Fibroblast of skin of right quadriceps (primary cell): ENCODE measurements at places on chromosomes 7 and 10.

- DNase-seq, result peak; percentile 78
These were observed 13.2 kb downstream of the NUDCD3 start for GRCh38 chr7:44477063-44477830.

DNA sequence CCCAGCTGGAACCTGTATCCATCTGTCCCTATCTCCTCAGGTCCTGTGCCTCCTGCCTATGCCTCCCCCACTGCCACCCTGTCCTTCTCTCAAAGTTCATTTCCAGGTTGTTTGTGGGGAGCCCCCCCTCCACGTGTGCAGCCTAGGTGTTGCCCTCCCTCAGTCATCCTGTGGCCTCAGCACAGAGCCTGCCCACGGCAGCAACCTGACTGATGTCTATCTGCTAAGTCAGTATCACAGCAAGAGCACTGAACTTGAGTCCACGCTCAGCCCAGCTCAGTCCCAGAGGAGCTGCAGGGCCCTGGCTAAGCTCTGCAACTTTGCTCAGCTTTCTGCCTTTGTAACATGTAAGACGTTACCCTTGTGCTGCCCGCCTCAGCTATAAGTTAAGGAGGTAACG lies 28.7 kb downstream of the FAM53B start:
- DNase-seq, result no peak

- DNase-seq, result no peak
These were observed 165.2 kb upstream of the PITRM1 start for GRCh38 chr10:3337741-3338140.

GRCh38 chr7:133253519-133253875 lies 619 bp downstream of the EXOC4 start:
- DNase-seq, result no peak

DNA sequence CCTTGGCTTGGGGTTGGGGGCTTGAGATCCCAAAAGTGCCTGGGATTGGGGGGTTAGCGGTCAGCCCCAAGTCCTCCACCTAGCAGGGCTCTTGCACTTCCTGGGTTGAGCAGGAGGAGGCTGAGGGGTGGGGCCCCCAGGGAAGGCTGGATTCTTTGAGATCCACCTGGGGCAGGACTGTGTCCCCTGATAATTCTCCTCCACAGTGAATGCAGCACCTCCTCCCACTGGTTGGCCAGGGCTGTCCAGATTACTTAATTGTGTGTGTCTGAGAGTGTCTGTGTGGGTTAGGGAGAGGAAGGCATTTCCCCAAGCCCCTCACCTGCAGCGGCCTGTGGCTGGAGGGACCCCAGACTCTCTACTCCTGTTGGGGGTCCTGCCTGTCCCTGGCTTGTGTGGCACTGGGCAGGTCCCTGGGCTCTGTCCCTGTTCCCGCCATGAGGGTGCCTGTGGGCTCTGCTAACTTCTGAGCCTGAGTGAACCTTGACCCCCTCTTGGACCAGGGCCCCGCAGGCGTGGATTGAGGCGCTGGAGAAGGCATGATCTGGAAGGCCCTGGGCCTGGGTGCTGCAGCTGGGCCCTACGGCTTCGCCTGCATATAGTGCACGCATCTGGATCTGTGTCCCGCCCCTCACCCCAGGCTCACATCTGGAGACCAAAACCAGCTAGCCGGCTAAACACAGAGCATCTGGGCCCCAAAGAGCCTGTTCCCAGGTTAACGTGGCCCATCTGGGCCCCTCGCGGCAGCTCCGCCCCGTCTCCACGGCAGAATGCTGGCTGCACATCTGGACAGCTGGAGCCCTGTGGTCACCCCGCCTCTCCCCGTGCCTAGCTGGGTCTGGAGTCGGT lies 10.4 kb downstream of the TMEM270 start:
- no peak for DNase-seq

GRCh38 chr10:16545116-16545736 lies 23.5 kb upstream of the C1QL3 start:
- peak; percentile 19 for DNase-seq

DNA sequence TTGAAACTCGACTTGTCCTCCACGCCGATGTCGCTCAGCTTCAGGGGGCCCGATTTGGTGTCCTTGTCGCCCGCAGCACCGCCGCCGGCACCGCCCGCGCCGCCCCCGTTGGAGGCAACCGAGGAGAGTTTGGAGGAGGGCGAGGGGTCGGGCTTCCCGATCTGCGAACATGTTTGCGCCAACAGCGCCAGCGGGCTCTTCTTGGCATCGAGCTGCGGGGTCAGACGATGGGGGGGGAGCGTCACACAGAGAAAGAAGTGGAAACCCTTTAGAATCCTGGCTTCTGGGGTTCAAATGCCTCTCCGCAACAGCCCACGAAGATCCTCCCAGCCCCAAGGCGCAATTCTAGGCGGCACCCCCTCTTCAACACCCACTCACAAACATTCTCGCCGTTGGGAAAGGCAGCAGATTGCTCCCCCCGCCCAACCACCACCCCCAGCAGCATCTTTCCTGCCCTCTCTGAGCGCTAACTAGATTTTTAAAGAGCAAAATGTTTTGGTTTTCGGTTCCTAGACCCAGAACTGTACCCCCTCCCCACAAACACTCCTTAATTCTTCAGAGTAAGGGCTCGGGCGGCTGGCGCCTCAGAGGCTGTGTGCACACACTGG lies 1.3 kb downstream of the ZNF503 start:
- DNase-seq, result no peak

- DNase-seq, result no peak
These were observed 349.0 kb downstream of the SORCS1 start for GRCh38 chr10:106815427-106816043.

- no peak for DNase-seq
These were observed 156.7 kb upstream of the NPVF start for GRCh38 chr7:25384788-25385505.

GRCh38 chr7:88072715-88073055 lies 138.6 kb downstream of the ADAM22 start:
- DNase-seq, result no peak

DNA sequence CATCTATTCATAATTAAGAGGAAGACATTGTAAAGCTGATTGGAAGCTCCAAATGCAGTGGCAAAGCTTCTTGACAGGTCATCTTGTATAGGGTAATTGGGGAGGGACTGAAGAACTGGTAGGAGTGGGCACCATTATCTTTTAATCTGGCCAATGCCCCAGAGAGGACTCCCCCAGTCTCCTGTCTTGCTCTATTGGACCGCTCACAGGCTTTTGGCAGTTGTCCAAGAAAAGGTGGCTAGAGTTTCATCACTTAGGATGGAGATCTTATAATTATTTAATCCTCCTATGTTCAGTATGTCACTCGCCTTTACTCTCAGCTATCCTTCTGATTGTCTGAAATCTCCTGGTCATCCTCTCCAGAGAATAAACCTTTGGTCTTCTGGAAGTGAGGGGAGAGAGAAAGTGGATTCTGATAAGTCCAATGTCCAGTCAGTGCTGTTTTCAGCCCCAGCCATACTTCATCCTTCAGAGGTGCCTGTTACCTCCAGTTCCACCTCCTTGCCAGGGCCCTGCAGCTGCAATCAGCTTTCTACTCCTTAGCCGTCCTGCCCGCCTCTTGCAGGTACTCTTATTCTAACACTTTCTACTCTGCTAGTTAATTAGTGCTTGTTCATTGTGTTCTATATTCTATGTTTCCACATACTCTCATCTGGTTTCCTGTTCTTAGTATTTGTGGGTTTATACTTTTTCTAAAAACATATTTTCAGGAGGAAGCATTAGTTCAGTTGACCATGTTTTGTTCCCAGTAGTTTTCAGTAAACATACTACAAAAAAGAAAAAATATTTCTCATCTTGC lies 241.6 kb downstream of the NSUN6 start:
- no peak for DNase-seq
